ENCODE measurements at places on chromosomes 6 and 20. TPM values are rescaled to one million over a fixed set of nuclear protein-coding genes. Genes with fewer than 3 reads are reported as not detected.

GRCh38 chr6:105882828-105883227 is 203.3 kb upstream of the PRDM1 start:
- peaks cover 4% of the 10 kb centered on the region for H3K4me1 ChIP-seq
- no peak for DNase-seq
- no peak overlapping the region for H3K4me3 ChIP-seq
- H3K27ac ChIP-seq, result no peak overlapping the region
- no peaks in the 10 kb centered on the region for H3K36me3 ChIP-seq
- peaks cover 2% of the 10 kb centered on the region for H3K27me3 ChIP-seq

- no peaks in the 10 kb centered on the region for H3K4me1 ChIP-seq
- no peak overlapping the region for H3K27ac ChIP-seq
- peaks cover 5% of the 10 kb centered on the region for H3K27me3 ChIP-seq
- H3K4me3 ChIP-seq, result no peak overlapping the region
- H3K36me3 ChIP-seq, result no peaks in the 10 kb centered on the region
Observed at GRCh38 chr6:3031857-3032640, 32.4 kb downstream of the NQO2 start.

GLP1R gene
- total RNA-seq, result under 0.01 TPM

DNA sequence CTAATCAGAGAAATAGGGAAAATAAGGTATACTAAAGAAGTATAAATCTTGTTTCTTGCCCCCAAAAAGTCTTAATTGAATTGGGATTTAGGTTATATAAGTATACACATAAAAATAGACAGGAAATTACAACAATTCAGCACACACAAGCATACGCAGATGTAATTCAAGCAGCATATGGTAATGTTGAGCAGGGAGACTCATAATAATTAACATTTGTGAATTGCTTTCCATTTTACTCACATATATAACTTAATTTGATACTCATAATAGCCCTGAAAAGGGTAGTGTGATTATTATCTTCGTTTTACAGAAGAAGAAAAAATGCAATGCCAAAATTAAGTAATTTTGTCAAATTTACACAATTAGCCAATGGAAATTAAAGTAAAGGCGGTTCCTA is 313.5 kb upstream of the ECI2 start:
- no peak overlapping the region for H3K27ac ChIP-seq
- no peaks in the 10 kb centered on the region for H3K36me3 ChIP-seq
- no peaks in the 10 kb centered on the region for H3K27me3 ChIP-seq
- DNase-seq, result no peak
- H3K4me1 ChIP-seq, result no peaks in the 10 kb centered on the region
- no peak overlapping the region for H3K4me3 ChIP-seq

FKBP5 gene
- total RNA-seq, result 6.0 TPM

MYL9 gene
- total RNA-seq, result 162 TPM

DNA sequence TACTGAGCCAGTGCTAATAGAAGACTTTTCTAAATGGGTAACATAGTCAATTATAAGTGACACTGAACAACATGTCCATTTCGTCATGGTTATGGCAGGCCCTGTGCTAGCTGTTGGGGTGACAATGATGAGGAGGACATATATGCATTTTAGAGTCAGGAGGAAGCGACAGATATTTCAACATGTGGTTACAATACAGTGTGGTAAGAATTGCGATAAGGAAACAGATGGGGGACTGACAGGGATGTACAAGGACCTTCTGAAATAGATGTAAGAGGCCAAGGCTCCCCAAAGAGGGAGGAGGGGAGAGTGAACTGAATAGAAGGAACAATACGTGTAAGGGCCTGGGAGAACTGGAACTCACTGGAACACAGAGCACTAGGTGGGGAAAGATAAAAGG is 11.7 kb downstream of the MMP24 start:
- H3K4me3 ChIP-seq, result no peak overlapping the region
- H3K27ac ChIP-seq, result no peak overlapping the region
- no peaks in the 10 kb centered on the region for H3K4me1 ChIP-seq
- H3K27me3 ChIP-seq, result peaks cover 4% of the 10 kb centered on the region
- no peak for DNase-seq

GSTA2 gene
- not detected for total RNA-seq

GRCh38 chr6:89793586-89793985 is 26.0 kb downstream of the MDN1 start:
- peak; percentile 49 for DNase-seq
- peaks cover 30% of the 10 kb centered on the region for H3K36me3 ChIP-seq
- H3K4me1 ChIP-seq, result peaks cover 7% of the 10 kb centered on the region
- peak overlapping the region; percentile 47 for H3K27ac ChIP-seq
- no peak overlapping the region for H3K4me3 ChIP-seq
- H3K27me3 ChIP-seq, result no peaks in the 10 kb centered on the region

NOX3 gene
- not detected for total RNA-seq

CDSN gene
- total RNA-seq, result not detected

GRCh38 chr20:1870792-1871550 is 24.2 kb upstream of the SIRPA start:
- no peak overlapping the region for H3K27ac ChIP-seq
- peaks cover 4% of the 10 kb centered on the region for H3K27me3 ChIP-seq
- H3K4me1 ChIP-seq, result peaks cover 5% of the 10 kb centered on the region
- H3K36me3 ChIP-seq, result no peaks in the 10 kb centered on the region

- no peaks in the 10 kb centered on the region for H3K27me3 ChIP-seq
- no peak overlapping the region for H3K4me3 ChIP-seq
- DNase-seq, result no peak
Observed at GRCh38 chr20:3532089-3532615, 61.3 kb downstream of the ATRN start.

- H3K4me1 ChIP-seq, result no peaks in the 10 kb centered on the region
- no peak overlapping the region for H3K4me3 ChIP-seq
- no peak overlapping the region for H3K27ac ChIP-seq
Observed at GRCh38 chr6:14294270-14294951, 176.8 kb downstream of the CD83 start.

RTF2 gene
- total RNA-seq, result 90.9 TPM

TREML1 gene
- total RNA-seq, result 0.18 TPM

- DNase-seq, result peak; percentile 55
- H3K36me3 ChIP-seq, result no peaks in the 10 kb centered on the region
- H3K4me3 ChIP-seq, result no peak overlapping the region
- peak overlapping the region; percentile 35 for H3K27ac ChIP-seq
- no peaks in the 10 kb centered on the region for H3K27me3 ChIP-seq
- H3K4me1 ChIP-seq, result no peaks in the 10 kb centered on the region
Observed at GRCh38 chr6:105785066-105785811, 300.9 kb upstream of the PRDM1 start.

HMGCLL1 gene
- 9.2 TPM for total RNA-seq

Measured in muscle of leg (tissue), 16 donors.